Central memory CD8-positive, alpha-beta T cell (primary cell): ENCODE measurements at places on chromosomes 4 and X.

GRCh38 chrX:134148172-134148692, 88.8 kb upstream of the CCDC160 start:
- no peak for DNase-seq

GRCh38 chr4:4412641-4413372, 25.9 kb downstream of the NSG1 start:
- no peak for DNase-seq

GRCh38 chr4:66602622-66603021, 932.3 kb upstream of the EPHA5 start:
- no peak for DNase-seq

- no peak for DNase-seq
Measured at GRCh38 chrX:151702741-151703340, 7.6 kb downstream of the PRRG3 start.

DNA sequence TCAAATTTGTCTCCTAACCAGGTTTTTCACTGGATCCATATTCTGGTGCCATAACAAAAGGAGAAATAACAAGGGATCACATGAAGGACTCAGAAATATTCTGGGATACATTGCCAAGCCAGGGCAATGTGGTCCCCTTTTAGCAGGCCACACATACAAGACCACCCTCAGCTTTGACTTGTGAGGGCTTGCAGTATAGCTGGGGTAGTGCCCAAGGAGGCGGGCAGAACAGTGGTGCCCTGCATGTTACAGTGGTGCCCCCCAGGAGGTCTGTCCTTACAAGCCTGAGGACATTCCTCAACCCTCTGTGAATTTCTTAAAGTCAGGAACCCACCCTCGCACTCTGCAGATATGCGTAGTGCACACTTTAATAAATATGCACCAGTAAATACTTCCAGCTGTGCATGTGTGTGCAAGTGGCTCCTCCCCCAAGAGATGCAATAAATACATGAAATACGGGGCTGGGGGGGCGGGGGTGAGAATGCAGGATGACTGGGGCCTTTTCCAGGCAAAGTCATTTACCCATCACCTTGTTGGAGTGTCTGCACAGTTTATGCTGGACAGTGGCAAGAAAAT, 34.4 kb upstream of the TBL1X start:
- DNase-seq: no peak

- no peak for DNase-seq
Measured at GRCh38 chr4:93743022-93743421, 85.5 kb upstream of the ATOH1 start.

DNA sequence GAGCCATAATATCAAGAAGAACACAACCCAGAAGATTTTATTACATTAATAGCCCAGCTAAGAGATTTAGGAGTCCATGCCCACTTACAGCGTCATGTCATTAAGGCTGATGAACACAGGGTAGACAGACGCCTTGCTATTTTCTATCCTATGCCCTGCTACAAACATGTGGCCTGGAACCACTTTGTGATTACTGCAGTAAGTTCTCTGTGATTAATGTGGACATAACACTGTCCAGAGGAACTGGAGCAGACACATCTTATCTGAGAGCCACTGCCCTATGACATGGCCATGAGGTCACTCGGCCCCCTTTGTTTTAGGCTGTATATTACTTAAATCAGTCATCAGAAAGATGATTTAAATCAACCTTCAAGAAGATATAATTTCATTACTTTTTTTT, 211.7 kb downstream of the MAML3 start:
- no peak for DNase-seq

DNA sequence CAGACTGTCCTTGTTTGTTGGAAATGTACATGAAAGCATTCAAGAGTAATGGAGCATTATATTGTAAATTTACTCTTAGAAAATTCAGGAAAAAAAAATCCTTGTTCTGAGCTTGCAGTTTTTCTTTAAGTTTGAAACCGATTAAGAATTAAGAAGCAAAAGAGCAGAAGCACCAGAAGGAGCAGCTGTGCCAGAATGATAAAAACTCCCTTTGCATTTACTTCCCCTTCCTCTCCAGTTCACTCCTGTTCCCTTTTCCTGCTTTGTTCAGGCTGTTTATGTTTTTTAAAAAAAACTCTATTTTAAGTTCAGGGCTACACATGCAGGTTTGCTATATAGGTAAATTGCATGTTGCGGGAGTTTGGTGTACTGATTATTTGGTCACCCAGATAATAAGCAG, 90.3 kb downstream of the ATOH1 start:
- DNase-seq: no peak
